ENCODE measurements at places on chromosomes 3 and 15.
A peak's percentile ranks its signal among the peaks of the same experiment; 100 is the strongest.

- no peaks in the 10 kb centered on the region for H3K4me1 ChIP-seq
- DNase-seq: no peak
- no peaks in the 10 kb centered on the region for H3K36me3 ChIP-seq
- H3K4me3 ChIP-seq: no peak overlapping the region
- H3K27ac ChIP-seq: no peak overlapping the region
Measured at GRCh38 chr15:52735231-52736089, 54.7 kb downstream of the ONECUT1 start.

- peaks cover 89% of the 10 kb centered on the region for H3K4me1 ChIP-seq
- peak; percentile 71 for DNase-seq
- no peak overlapping the region for H3K27ac ChIP-seq
- H3K27me3 ChIP-seq: no peaks in the 10 kb centered on the region
Measured at GRCh38 chr15:40050788-40051470, 11.9 kb upstream of the SRP14 start.

DNA sequence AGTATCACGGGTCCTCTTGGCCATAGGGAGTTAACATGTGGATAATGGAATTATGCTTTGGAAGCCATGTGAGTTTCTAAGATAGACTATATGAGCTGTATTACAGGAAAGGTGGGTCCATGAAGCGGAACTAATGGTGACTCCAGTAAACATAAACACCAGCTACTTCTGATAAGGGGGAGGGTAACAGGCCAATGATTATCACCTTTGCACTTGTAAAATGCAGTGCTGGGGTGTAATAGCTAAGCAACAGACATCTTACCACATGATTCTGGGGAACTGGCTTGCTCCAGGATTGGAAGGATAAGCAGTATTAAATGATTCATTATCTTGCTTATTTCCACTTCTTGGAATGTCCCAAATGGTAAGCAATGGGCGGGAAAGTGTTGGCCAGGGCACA lies 61.4 kb upstream of the CD47 start:
- H3K4me1 ChIP-seq: no peaks in the 10 kb centered on the region
- DNase-seq: no peak
- H3K27me3 ChIP-seq: no peaks in the 10 kb centered on the region
- H3K36me3 ChIP-seq: no peaks in the 10 kb centered on the region
- no peak overlapping the region for H3K27ac ChIP-seq
- no peak overlapping the region for H3K4me3 ChIP-seq

DNA sequence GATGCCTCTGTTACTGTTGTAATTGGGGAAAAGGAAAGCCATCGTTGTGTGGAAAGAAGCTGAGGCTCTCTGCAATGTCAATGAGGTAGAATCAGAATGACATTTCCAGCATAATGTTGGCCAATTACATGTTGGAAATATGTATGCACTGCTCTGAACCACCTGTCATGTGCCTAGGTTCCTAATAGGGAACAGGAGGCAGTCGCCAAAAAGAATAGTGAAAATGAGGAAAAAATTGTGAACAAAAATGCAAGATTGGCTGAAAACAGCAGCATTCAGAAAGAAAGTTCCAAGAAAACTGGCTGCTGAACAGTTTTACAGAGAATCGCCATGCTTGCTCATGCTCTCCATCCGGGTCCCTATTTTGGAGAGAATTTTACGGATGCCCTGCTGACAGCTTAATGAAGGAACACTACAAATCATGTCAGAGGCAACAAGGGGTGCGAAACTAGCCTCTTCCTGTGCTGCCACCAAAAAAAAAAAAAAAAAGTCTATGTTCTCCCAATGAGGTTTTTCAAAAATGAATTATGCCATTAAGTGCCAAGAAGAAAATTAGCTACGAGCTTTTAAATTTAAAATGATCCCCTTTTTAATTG lies 305.9 kb upstream of the ARRDC4 start:
- no peak overlapping the region for H3K4me3 ChIP-seq
- no peaks in the 10 kb centered on the region for H3K27me3 ChIP-seq
- no peaks in the 10 kb centered on the region for H3K36me3 ChIP-seq
- H3K27ac ChIP-seq: no peak overlapping the region
- no peak for DNase-seq
- peaks cover 8% of the 10 kb centered on the region for H3K4me1 ChIP-seq

DNA sequence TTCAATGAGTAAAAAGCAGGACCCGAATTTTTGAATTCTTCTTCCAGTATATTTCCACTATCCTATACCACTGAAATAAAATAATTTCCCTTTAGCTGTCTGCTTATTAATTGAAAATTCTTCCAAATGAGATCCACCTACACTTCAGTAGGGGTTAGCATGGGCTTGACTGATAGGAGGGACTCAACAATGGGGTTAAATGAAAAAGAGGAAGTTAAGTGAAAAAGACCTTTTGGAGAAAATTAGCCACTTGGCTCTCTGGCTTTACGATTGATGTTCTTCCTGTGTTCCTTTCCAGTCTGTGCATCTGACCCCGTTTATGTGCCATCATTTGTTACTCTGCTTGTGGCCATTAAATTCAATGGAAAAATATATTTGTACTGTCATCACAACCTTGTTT lies 54.0 kb upstream of the GCNT3 start:
- H3K4me3 ChIP-seq: no peak overlapping the region
- H3K4me1 ChIP-seq: no peaks in the 10 kb centered on the region
